GM12865 (cell line): ENCODE measurements at places on chromosomes 16 and 17.

DNA sequence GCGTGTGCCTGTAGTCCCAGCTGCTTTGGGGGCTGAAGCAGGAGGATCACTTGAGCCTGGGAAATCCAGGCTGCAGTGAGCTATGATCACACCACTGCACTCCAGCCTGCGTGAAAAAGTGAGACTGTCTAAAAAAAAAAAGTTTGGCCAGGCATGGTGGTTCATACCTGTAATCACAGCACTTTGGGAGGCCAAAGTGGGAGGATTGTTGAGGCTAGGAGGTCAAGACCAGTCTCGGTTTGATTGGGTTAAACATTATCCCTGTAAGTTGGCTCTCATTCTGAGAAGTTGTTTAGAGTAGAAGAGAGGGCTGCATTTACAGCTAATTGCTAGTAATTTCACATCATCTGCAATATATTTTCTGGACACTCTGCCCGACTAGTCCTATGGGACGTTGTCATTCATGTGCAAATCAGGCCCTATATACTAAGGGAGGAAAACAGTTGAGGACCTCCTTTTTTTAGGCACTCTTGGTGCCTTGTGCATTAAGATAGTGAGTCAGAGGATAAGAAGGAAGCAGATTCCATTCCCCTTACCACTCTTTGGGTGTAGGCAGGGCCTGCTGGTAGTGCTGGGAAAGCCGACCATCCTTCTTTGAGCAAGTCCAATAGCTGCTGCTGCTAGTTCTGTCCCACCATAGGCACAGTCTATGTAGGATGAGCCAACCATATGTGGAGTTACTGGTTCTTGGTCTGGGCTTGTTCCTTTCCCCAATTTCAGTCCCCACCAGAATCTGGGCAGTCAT lies 18.7 kb downstream of the HMOX2 start:
- no peak for DNase-seq

DNA sequence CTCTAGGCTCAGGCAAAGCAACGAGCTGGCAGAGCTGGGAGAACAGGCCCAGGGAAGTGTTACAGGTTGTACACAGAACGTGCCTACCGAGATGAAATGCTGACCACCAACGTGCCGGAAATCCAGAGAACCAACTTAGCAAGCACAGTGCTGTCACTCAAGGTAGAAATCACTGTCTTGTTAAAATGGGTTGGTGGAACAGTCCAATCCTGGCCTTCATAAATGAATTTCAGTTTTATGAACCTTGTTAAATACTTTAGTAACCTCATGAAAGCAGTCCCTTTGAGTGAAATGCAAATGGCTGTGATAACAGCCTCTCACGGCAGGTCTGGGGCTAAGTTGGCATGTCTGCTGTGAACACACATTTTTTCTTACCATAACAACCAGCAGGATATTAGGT lies 29.0 kb downstream of the ETV4 start:
- peak; percentile 73 for DNase-seq

DNA sequence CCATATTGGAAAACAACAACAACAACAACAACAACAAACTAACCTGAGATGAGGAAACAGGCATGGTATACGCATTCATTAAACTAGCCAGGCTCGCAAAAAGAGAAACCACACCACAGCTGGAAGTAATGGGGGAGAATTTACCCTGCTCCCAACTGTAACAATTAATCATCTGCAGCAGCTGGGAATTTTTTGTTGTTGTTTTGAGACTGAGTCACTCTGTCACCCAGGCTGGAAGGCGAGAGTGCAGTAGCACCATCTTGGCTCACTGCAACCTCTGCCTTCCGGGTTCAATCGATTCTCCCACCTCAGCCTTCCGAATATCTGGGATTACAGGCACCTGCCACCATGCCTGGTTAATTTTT lies 16.3 kb downstream of the PRPSAP1 start:
- DNase-seq: no peak

DNA sequence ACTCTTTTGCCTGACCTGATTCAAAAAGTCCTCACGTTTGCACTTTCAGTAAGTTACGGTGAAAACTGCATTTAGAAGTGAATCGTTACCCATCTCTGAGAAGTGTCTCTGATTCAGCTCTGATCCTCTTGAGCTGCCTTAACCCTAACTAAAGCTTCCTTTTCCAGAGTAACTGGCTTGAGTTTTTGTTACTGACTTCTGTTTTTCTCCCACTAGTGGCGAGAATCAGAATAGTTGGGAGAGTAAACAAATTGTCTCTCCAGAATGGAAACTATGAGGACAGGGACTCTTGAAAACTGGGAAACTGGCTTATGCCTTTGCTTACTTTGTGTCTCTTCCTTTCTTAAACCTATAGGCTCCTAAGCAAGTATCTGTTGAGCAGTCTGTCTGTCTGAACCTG lies 31.3 kb upstream of the KPNB1 start:
- no peak for DNase-seq

- DNase-seq: no peak
Measured at GRCh38 chr17:52546493-52546892, 388.0 kb upstream of the CA10 start.

DNA sequence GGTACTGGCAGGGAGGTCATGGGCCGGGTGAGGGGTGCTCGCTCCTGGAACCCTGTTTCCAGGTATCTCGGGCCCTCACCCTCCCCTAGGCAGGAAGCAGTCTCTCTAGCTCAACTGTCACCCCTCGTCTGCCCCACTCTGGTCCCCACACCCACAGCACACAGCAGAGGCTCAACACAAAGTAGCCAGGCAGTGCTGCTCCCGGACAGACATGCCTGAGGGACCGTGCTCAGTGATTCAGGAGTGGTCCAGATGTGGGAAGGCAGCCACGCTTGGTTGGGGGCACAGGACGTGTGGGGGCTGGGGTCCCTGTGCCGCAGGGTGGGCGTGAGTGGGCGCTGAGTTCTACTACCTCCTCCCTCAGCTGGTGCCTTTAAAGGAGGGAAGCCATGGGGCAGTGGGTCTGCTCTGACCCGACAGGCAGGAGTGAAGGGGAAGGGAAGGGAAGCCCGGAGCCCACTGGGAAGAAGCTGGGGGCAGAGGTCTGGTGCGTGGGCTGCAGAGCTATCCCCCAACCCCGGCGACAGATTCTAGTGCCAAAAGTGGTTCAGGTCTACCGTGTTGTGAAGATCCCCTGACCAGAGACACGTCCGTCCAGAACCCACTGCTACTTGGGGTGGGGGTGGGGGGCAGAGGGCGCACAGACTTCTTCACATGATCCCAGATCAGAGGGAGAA lies 11.8 kb downstream of the SLC16A3 start:
- no peak for DNase-seq

- DNase-seq: no peak
Measured at GRCh38 chr16:62664566-62664965, 628.3 kb upstream of the CDH8 start.

DNA sequence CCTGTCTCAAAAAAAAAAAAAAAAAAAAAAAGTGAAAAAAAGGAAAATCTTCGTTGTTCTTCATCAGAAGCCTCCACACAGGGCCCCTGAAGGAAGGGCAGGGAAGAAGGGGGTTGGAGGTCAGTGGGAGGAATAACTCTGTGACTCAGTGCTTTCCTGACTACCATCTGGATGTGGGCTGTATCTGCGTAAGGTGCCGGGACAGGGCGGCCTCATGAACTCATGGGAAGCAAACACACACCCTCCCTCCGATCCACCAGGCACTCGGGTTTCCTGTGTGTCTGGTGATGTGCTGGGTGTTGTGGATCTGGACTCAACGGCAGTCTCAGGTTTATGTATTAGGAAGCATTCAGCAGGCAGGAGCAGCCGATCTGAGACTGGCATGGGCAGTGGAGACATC lies 691.6 kb downstream of the WWOX start:
- DNase-seq: no peak

DNA sequence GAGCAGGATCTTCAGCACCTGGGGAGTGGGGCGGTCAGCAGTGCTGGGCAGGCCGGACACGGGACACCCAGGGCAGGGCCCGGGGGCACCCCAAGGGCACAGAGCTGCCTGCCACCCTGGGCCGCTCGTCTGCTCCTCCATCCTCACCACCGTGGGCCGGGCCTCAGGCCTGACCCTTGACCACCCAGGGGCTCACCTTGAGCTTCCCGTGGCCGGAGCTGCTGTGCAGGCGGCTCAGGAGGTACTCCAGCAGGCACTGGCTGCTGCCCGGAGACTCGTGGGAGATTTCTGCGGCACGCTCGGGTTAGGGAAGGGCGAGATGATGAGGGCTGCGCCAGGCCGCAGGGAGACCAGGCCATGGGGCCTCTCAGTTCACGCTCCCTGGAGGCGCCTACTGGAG lies 2.1 kb downstream of the TEPSIN start:
- no peak for DNase-seq

GRCh38 chr16:11459722-11460121 lies 114.5 kb downstream of the RMI2 start:
- DNase-seq: no peak

- DNase-seq: no peak
Measured at GRCh38 chr16:86303787-86304678, 206.3 kb upstream of the FOXF1 start.

- DNase-seq: no peak
Measured at GRCh38 chr17:2061441-2061958, 6.6 kb downstream of the HIC1 start.

DNA sequence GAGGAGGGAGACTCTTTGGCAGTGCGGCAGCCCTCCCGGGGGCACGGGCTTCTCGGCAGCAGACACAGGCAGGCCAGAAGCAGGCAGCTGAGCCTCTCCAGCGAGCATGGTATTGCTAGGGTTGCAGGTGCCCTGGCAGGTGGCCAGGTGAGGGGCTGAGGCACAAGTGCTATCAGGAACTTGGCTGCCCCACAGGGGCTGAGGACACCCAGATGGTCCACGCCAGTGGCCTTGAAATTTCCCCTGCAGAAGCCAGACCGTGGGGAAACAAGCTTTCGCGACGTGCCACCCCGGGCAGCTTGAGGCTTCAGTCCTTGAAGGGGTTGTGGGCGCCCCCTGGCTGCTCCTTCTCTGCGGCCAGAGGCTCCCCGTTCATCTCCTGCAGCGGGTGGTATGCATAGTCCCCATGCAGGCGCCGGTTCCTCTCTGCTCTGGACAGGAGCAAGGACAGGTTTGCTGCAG lies 8.5 kb downstream of the NAGPA start:
- peak; percentile 41 for DNase-seq

DNA sequence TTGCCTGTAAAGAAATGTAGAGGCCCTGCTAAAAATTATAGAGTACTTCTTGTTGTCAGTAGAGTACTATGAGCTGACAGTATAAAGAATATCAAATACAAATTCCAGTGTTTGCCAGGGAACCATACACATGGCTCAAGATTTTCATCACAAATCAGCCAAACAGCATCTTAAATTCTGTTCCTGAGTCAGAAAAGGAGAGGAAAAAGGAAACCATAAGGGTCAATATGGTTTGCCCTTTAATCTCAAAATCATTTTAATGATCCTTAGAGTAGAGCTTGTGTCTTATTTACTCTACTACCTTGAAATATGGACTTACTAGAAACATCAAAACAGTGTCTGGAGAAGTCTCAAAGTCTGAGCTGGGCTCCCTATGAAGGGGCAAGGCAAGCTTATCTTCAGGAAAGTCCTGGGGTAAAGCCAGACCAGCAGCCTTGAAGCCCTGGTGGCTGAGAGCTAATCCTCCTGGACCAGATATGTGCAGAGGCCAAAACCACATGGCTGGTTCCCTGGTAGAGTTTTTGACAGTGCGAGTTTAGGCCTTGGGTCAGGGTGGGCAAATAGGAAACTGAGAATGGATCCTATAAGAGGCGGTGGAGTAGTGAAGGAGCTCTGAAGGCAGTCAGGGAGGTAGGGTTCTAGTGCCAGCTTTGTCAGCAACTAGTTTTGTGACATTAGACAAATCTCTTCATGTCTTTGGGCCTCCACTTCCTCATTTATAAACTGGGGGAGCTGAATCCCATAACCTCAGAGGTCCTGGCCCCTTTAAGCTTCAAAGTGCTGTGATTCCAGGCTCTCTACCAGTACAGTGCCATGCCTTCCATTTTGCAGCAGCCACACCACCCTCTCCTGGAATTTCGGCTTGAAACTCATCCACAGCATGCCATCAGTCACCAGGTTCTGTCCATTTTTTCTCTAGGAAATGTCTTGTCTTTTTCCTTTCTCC lies 38.9 kb downstream of the MRTFB start:
- no peak for DNase-seq

GRCh38 chr17:80364091-80364691 lies 50.8 kb upstream of the ENDOV start:
- no peak for DNase-seq

DNA sequence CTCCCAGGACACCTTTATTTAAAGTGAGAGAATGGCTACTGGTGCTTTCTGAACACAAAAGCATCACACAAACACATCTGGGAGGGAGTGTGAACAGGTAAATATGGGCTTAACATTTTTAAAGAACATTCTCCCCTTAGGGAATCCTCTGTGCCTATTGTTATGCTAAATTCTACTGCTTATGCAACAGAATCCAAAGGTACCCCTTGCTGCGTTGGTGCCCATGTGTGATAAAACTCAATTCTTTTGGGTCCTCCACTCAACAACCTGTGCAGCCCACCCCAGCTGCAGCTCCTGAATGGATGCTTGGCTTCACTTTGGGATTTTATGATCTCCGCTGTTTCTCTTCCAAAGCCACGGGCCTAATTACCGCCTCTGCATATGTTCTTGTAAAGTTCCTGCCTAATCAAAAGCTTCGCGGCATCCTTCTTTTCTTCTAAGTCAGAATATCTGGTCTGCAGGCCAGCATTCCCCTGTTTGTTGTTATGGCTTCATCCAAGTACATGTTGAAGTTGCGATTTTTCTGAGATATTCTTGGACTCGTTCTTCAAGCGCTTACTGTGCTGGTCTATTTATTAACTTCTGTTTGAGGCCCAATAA lies 23.9 kb downstream of the RHBDL3 start:
- no peak for DNase-seq

GRCh38 chr16:3458278-3458851 lies 14.9 kb downstream of the NAA60 start:
- DNase-seq: peak; percentile 41

- DNase-seq: no peak
Measured at GRCh38 chr16:27224271-27224737, 21.0 kb downstream of the KDM8 start.

DNA sequence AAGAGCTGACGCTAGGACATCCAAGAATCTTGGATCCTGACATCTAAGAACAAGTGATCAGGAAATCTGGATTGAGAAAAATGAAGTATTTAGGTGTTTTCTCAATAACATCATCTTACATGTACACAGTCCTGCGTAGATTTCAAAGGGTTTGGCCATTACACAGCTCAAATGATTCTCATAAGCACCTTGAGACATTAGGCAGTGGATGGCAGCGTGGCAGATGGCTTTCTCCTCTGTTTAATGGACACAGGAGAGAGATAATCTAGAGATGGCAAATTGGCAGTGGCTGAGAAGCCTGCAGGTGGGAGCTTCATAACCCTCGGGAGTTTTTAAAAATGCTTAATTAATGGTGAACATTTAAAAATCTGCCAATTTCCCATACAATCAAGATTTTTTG lies 137.5 kb downstream of the ZFHX3 start:
- no peak for DNase-seq

DNA sequence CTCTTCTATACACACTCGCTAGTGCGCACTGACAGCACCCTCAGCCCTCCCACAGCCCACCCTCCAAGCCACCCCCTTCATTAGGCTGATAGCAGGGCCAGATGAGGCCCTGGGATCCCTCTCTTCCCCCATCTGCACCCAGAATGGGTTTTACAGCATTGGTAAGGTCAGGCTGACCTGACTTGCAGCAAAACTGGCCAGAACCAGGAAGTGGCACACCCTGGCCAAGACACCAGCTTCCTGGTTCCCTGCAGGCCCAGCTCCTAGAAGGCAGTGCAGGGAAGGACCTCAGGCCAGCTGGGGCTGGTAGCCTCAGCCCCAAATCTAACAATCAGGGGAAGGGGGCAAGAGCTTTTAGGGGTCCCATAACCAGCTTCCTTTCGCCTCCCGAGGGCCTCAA lies 50.0 kb upstream of the MRPS23 start:
- peak; percentile 26 for DNase-seq
